Activated CD8-positive, alpha-beta memory T cell treated with anti-CD3 and anti-CD28 coated beads, Interleukin-2, amount 10 ng/mL, durations not matched to agents 7 days and 5 days (primary cell): ENCODE measurements at places on chromosomes 2 and 18. TPM values are rescaled to one million over a fixed set of nuclear protein-coding genes. Genes with fewer than 3 reads are reported as not detected.

DNA sequence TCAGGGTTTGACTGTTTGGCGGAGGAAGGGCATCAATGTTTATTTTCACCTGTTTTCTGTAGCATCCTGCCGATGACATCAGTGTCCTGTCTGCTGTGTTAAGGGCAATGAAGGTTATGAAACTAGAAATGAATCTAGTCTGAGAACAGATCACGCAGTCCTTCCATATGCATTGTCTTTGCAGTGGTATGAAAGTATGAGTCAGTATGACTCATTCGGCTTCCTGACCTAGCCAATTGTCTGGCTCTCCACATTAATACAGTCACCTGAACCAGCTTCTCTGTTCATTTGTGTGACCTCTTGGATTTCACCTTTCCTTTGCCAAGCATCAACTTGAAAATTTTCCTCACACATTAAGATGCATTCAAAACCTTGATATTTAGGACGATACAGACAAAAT lies 353.8 kb downstream of the RND3 start:
- no peak for DNase-seq
- no peak overlapping the region for H3K27ac ChIP-seq
- H3K27me3 ChIP-seq = no peaks in the 10 kb centered on the region
- H3K4me1 ChIP-seq = peaks cover 4% of the 10 kb centered on the region

- no peak overlapping the region for H3K27ac ChIP-seq
- no peak for DNase-seq
- no peak overlapping the region for H3K4me3 ChIP-seq
- peaks cover 13% of the 10 kb centered on the region for H3K4me1 ChIP-seq
Measured at GRCh38 chr2:237593596-237594320, 3.2 kb upstream of the RAB17 start.

GRCh38 chr2:217936952-217937351 lies 65.8 kb downstream of the TNS1 start:
- H3K4me3 ChIP-seq = no peak overlapping the region
- H3K27me3 ChIP-seq = peaks cover 34% of the 10 kb centered on the region
- no peak for DNase-seq
- no peaks in the 10 kb centered on the region for H3K4me1 ChIP-seq

The RUFY4 gene
- total RNA-seq = 1.4 TPM

- H3K36me3 ChIP-seq = no peaks in the 10 kb centered on the region
- H3K27ac ChIP-seq = no peak overlapping the region
- H3K27me3 ChIP-seq = peaks cover 79% of the 10 kb centered on the region
- H3K4me1 ChIP-seq = peaks cover 11% of the 10 kb centered on the region
Measured at GRCh38 chr18:80194874-80195570, 52.3 kb downstream of the PARD6G start.

GRCh38 chr2:238162251-238162845 lies 3.6 kb downstream of the ERFE start:
- H3K27ac ChIP-seq = no peak overlapping the region
- H3K27me3 ChIP-seq = peaks cover 54% of the 10 kb centered on the region
- peaks cover 4% of the 10 kb centered on the region for H3K4me1 ChIP-seq
- DNase-seq = no peak
- H3K36me3 ChIP-seq = no peaks in the 10 kb centered on the region
- no peak overlapping the region for H3K4me3 ChIP-seq

The EMX1 gene
- not detected for total RNA-seq

GRCh38 chr2:184304006-184304405 lies 294.3 kb upstream of the ZNF804A start:
- DNase-seq = no peak
- no peaks in the 10 kb centered on the region for H3K36me3 ChIP-seq
- no peak overlapping the region for H3K27ac ChIP-seq
- no peaks in the 10 kb centered on the region for H3K4me1 ChIP-seq
- H3K4me3 ChIP-seq = no peak overlapping the region

The NEU2 gene
- not detected for total RNA-seq

The TRABD2A gene
- total RNA-seq = 32.4 TPM

The UGT1A8 gene
- total RNA-seq = not detected

DNA sequence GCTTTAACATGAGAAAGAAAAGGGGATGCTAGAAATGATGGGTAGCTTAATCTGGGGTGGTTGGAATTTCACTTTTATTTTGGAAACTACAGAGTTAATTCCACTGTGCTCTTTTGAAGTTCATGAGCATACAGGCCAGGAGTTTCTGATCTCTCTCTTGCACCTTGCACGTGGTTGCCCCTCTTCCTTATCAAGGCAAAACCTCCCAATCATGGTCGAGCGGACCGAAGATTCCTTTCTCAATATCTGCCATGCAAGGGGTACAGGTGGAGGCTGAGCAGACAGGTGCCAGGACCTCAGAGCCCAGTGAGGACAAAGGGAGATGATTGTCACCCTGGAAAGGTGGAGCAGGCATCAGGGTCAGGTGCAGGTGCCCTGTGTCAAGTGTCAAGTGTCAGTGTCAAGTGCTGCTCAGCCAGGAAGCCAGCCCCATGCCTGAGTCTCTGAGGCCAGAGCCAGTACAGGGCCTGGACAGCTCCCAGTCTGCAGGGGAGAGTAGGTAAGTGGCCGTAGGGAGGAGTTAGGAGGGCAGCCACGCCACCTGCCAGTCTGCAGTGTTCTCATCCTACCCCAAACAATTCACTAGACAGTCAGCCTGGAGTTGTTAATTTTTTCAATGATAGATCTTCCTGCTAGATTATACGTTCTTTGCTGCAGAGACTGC lies 42.2 kb downstream of the LPIN1 start:
- peaks cover 74% of the 10 kb centered on the region for H3K36me3 ChIP-seq
- no peaks in the 10 kb centered on the region for H3K4me1 ChIP-seq
- H3K4me3 ChIP-seq = no peak overlapping the region
- H3K27ac ChIP-seq = no peak overlapping the region

GRCh38 chr18:39591649-39592048 lies 2026.1 kb upstream of the CELF4 start:
- H3K4me3 ChIP-seq = no peak overlapping the region
- no peaks in the 10 kb centered on the region for H3K27me3 ChIP-seq
- H3K4me1 ChIP-seq = no peaks in the 10 kb centered on the region
- H3K27ac ChIP-seq = no peak overlapping the region

The XDH gene
- 0.41 TPM for total RNA-seq

- no peaks in the 10 kb centered on the region for H3K4me1 ChIP-seq
- H3K36me3 ChIP-seq = peaks cover 86% of the 10 kb centered on the region
- no peak for DNase-seq
- no peaks in the 10 kb centered on the region for H3K27me3 ChIP-seq
- no peak overlapping the region for H3K4me3 ChIP-seq
- H3K27ac ChIP-seq = no peak overlapping the region
Measured at GRCh38 chr2:9857814-9858729, 14.8 kb downstream of the TAF1B start.

- no peak for DNase-seq
- H3K27ac ChIP-seq = no peak overlapping the region
- no peaks in the 10 kb centered on the region for H3K36me3 ChIP-seq
- peaks cover 12% of the 10 kb centered on the region for H3K27me3 ChIP-seq
- no peak overlapping the region for H3K4me3 ChIP-seq
- H3K4me1 ChIP-seq = no peaks in the 10 kb centered on the region
Measured at GRCh38 chr18:31553800-31554199, 37.9 kb upstream of the TTR start.

DNA sequence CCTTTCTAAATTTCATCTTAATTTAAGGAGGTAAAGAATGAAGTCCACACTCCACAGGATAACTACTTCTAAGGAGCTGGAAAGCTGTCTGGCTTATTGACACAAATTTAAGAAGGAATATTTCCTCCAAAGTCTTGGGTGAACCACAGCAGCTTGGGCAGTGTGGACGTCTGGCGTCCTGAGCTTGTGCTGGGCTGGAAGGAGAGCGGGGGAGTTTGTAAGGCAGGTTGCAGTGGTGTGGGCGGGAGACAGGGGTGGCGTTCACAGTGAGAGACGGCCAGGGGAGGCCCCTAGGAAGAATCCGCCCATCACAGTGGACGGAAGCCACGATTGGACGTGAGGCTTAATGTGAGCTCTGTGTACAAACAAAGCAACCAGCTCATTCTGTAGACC lies 25.7 kb downstream of the ADI1 start:
- H3K27me3 ChIP-seq = no peaks in the 10 kb centered on the region
- no peak for DNase-seq
- H3K27ac ChIP-seq = no peak overlapping the region
- peaks cover 12% of the 10 kb centered on the region for H3K4me1 ChIP-seq

GRCh38 chr18:11807233-11807632 lies 44.0 kb upstream of the CHMP1B start:
- no peaks in the 10 kb centered on the region for H3K4me1 ChIP-seq
- DNase-seq = no peak
- no peak overlapping the region for H3K27ac ChIP-seq

The WDFY1 gene
- 55.0 TPM for total RNA-seq

The LAMA1 gene
- total RNA-seq = not detected

GRCh38 chr2:393711-394696 lies 106.1 kb upstream of the ALKAL2 start:
- H3K4me3 ChIP-seq = peak overlapping the region; percentile 71
- peak overlapping the region; percentile 83 for H3K27ac ChIP-seq
- DNase-seq = peak; percentile 86
- H3K4me1 ChIP-seq = peaks cover 20% of the 10 kb centered on the region

- DNase-seq = no peak
- H3K4me1 ChIP-seq = peaks cover 36% of the 10 kb centered on the region
- no peak overlapping the region for H3K27ac ChIP-seq
- peaks cover 28% of the 10 kb centered on the region for H3K27me3 ChIP-seq
Measured at GRCh38 chr18:57834616-57835015, 31.5 kb upstream of the ATP8B1 start.

DNA sequence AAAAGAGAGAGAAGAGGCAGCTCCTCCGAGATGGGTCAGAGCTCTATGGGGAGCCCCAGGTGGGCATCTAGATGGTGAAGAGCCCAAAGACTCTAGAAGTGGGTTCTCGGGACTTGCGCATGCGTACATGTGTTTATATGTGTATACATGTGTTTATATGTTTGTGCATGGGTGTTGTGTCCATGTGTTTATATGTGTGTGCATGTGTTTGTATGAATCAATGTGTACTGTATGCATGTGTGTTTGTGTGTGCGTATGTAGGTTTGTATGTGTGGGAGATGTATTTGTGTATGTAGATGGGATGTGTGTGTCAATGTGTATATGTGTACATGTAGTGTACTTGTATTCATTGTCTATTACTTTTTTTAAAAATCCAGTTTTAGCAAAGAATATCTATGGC lies 25.6 kb downstream of the DNPEP start:
- no peak for DNase-seq
- H3K27ac ChIP-seq = no peak overlapping the region
- H3K4me3 ChIP-seq = no peak overlapping the region

- H3K27me3 ChIP-seq = no peaks in the 10 kb centered on the region
- H3K36me3 ChIP-seq = no peaks in the 10 kb centered on the region
Measured at GRCh38 chr2:45938649-45939511, 287.4 kb downstream of the PRKCE start.

DNA sequence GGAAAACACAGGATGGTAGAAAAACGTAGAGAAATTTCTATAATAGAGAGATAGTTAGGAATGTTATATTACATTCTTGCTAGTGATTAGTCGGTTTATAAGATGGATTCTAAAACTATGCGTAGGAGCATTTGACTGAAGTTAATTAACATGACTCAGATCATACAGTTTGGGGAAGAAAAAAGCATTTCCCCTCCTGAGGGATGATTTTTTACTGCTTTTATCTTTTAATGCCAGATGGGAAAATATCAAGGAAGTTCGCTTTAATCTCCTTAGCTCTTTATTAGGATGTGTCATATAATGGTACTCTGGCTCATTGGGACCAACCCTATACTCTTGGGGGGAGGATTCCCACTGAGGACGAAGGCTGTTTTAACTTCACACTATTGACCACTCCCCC lies 502.1 kb downstream of the TGIF1 start:
- no peaks in the 10 kb centered on the region for H3K36me3 ChIP-seq
- H3K4me1 ChIP-seq = no peaks in the 10 kb centered on the region
- no peak overlapping the region for H3K27ac ChIP-seq
- H3K4me3 ChIP-seq = no peak overlapping the region

The PRKAG3 gene
- total RNA-seq = not detected

- H3K27ac ChIP-seq = no peak overlapping the region
- no peak for DNase-seq
- H3K27me3 ChIP-seq = peaks cover 3% of the 10 kb centered on the region
- no peak overlapping the region for H3K4me3 ChIP-seq
- no peaks in the 10 kb centered on the region for H3K36me3 ChIP-seq
Measured at GRCh38 chr2:229445019-229445418, 173.9 kb upstream of the PID1 start.

The IL36B gene
- total RNA-seq = not detected

- no peaks in the 10 kb centered on the region for H3K36me3 ChIP-seq
- no peak overlapping the region for H3K4me3 ChIP-seq
- no peaks in the 10 kb centered on the region for H3K4me1 ChIP-seq
- H3K27me3 ChIP-seq = no peaks in the 10 kb centered on the region
- no peak overlapping the region for H3K27ac ChIP-seq
Measured at GRCh38 chr2:2875296-2875695, 502.3 kb downstream of the EIPR1 start.

DNA sequence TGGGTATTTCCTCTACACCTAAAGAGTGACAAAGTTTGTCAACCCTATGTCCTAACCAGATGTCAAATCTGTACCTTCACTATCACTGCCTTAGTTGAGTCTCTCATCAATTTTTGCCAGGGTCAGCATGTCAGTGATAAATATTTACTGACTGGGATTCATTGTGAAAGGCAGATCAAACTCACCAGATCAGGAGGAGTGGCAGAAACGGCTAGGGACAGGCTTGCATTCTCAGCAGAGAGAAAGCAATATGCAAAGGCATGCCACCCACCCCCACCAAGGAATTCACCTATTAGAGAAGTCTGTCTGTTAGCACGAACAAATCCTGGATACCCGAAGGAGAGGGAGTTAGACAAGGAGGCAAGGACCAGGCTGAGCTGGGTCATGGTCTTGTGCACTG lies 62.6 kb downstream of the PTPN2 start:
- H3K4me3 ChIP-seq = no peak overlapping the region
- H3K27me3 ChIP-seq = no peaks in the 10 kb centered on the region

The TXNL1 gene
- 42.5 TPM for total RNA-seq

The TCF4 gene
- total RNA-seq = 1.2 TPM

DNA sequence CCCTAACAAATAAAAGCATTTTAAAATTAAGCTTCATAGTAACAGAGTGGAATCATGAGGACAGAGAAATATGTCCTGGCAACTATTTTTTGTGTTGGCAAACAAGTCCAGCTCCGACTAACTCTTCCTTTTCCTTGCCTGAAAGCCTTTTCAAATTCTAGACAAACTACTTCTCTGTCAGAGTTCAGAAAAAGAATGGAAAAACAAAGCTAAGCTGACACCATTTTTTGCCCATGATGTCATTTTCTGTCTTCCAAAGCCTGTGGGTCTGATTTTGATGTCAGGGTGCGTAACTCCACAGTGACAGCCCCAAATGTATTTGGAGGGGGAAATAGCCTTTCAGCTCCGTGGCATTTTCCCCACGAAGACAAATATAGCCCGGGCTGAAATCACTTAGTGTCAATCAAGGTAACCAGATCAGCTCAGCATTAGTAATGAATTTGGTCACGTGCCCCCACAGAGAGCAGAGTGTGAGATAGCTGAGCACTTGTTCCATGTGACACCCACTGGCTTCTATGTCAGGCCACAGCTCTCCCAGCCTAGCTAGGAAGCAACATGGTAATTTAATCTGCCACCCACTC lies 233.0 kb upstream of the SIX2 start:
- peaks cover 34% of the 10 kb centered on the region for H3K27me3 ChIP-seq
- no peaks in the 10 kb centered on the region for H3K4me1 ChIP-seq
- H3K27ac ChIP-seq = no peak overlapping the region
- no peaks in the 10 kb centered on the region for H3K36me3 ChIP-seq

The TRIM43 gene
- 0.23 TPM for total RNA-seq

The KLHL29 gene
- 0.12 TPM for total RNA-seq
